OCI-M1 (cell line): ENCODE measurements at places on chromosomes 11 and 22.

DNA sequence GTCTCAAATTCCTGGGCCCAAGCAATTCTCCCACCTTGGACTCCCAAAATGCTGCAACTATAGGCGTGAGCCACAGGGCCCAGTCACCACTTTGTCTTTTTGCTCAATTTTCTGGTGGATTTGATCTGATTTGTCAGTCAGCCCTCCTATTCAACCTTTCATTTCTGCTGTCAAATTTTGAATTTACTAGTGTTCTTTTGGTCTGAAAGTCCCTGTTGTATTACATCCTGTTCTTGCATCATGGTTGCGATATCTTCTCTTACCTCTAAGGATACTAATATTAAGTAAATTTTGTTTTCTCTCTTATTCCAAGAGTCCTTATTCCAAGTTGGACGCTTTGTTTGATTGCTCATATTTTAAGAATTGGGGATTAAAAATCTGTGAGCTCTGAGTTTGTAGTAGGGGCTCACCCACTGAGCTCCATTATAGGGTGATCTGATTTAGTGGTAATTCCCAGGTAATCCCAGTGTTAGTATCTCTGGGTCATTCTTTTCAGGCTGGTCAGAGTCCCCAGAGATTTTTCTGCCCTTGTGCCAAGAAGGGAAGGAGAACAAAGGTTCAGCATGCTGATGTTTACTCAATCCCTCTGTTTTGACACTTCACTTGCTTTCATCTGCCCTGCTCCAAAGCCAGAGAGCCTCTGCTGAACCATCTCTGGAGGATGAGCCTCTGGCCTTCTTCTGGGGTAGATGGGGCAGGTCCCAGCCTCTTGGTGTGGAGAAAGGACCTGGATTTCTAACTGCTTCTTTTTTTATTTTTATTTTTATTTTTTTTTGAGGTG lies 10.0 kb downstream of the UPB1 start:
- DNase-seq: no peak

GRCh38 chr11:91081440-91082043 lies 858.7 kb upstream of the CHORDC1 start:
- peak; percentile 55 for DNase-seq

- no peak for DNase-seq
Measured at GRCh38 chr11:119592642-119593041, 136.4 kb downstream of the NECTIN1 start.

GRCh38 chr22:45911601-45912271 lies 65.2 kb downstream of the WNT7B start:
- DNase-seq: peak; percentile 35

- DNase-seq: no peak
Measured at GRCh38 chr22:40853333-40853732, 3.1 kb downstream of the ST13 start.

DNA sequence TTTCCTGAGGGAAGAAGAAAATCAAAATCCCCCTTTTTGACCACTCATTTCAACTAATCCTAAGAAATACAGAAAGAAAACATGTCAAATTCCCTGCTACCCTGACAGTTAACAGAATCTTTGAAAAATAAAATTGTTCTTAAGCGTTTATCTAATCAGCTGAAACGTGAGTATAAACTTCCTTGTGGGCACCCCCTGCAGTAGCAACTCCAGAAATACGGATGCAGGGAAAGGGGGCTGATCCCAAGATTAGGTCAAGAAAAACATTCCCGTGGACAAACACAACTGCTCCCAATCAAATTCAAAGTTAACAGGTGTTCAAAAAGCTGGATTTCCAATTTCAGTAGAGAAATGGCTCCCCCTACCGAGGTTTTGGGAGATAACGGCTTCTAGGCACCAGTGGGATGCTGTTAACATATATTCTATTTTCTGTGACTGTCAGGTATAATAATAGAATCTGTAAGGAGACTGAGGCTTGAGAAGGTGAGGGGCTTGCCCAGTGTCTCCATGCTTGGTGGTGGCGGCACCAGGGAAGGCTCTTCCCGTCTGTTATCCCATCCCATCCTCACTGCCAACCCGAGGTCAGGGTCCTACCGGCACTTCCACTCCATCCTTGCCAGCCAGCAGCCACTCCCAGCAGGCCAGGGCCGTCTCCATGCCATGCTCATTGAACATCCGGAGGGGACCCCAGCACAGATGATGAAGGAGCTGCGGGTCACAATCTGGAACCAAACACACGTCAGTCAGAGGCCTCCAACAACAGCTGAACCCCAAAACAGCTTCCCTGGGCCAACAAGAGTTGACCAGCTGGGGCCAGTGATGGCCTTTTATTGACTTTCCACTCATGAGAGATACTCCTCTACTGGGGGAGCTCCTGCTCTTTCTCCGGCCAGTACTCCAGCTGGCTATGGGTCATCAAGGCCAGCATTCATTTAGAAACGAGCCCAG lies 32.0 kb upstream of the SERPIND1 start:
- DNase-seq: peak; percentile 75

DNA sequence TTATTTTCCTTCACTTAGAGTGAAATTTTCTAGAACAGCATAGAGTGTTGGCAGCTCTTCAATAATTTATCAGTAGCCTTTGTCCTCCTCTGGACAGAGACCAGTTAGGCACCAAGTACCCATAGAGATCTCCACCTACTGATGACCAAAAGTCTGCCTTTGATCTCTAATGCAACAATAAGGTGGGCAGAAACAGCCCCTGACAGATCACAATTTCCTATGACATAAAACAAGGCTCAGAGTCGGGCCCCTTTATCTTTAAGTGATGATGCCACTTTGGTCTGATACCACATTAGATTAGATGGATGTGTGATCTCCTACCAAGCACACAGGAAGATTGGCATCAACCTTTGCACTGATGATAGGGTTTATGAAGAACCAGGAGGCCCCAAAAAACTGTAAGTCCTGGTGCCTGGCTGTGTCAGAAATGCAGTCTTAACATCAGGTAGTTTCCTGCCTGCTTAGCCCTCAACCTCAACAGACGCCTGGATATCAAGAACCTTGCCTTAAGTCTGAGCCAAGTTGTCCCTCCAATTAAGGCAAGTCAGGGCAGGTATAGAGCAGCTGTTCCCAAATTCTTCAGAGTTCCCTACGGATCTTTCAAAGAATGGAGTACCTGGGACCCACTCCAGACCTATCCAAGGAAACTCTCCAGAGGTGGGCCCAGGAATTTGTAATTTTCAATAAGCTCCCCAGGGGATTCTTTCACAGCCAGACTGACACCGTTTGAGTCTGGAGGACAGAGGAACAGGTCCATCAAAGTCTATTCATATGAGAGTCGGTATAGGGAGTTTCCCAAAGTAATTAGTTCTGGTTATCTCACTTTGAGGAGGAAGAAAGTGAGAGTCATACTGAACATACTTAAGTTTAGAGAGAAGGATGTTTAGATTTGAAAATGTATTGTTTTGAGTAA lies 30.6 kb upstream of the TMPRSS4 start:
- peak; percentile 35 for DNase-seq

- peak; percentile 95 for DNase-seq
Measured at GRCh38 chr22:49657275-49657973, 170.2 kb downstream of the BRD1 start.

GRCh38 chr11:118265954-118266353 lies 1.9 kb upstream of the MPZL2 start:
- no peak for DNase-seq

DNA sequence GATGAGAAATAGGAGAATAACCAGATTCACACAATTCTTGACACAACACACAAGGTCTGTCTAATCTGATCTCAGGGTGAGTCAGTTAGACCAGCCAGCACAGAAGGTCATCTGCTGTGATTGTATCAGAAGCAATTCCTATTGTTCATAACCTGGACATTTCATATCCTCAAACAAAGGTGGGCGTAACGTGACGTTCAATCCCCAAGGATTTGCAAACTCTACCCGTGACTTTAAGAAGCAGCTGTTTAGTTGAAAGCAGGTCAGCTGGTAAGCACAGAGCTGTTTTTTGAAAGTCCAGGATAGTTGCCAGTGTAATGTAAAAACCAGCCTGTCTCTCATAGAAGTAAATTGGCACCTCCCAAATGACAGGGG lies 385.1 kb downstream of the DCDC1 start:
- DNase-seq: no peak

DNA sequence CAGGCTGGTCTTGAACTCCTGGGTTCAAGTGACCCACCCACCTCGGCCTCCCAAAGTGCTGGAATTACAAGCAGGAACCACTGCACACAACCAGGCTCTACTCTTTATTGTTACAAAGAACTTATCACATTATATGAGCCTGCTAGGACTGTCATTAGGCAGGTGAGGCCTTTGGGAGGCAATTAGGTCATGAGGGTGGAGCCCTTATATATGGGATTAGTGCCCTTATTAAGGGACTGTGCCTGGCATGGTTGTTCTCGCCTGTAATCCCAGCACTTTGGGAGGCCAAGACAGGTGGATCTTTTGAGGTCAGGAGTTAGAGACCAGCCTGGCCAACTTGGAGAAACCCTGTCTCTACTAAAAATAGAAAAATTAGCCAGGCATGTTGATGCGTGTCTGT lies 10.5 kb upstream of the PSMC3 start:
- no peak for DNase-seq

DNA sequence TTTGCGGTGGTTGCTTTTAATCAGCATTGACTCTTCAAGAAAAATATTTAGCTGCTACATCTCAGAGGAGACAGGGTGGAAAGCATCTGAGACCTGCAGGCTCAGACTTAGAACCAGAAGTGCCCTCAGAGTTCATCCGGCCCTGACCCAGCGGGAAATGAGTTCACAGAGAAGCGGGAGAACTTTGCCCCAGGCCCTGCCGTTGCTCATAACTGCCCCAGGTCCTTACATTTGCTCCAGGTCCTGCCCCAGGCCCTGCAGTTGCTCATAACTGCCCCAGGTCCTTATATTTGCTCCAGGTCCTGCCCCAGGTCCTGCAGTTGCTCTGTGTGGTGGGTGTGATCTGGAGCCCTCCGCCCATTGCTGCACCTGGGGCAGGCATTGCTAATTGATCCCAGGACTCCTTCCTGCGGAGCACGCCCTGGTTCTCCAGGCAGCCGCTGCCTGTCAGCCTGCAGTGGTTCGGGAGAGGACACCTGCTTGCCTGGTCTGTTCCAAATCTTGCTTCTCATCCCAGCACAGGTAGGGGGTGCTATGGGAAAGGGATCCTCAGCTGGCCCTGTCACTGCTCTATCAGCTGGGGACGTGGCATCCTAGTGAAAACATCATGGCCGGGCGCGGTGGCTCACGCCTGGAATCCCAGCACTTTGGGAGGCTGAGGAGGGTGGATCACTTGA lies 58.1 kb upstream of the PPP6R3 start:
- DNase-seq: no peak

GRCh38 chr11:44468345-44468988 lies 97.0 kb upstream of the CD82 start:
- no peak for DNase-seq

DNA sequence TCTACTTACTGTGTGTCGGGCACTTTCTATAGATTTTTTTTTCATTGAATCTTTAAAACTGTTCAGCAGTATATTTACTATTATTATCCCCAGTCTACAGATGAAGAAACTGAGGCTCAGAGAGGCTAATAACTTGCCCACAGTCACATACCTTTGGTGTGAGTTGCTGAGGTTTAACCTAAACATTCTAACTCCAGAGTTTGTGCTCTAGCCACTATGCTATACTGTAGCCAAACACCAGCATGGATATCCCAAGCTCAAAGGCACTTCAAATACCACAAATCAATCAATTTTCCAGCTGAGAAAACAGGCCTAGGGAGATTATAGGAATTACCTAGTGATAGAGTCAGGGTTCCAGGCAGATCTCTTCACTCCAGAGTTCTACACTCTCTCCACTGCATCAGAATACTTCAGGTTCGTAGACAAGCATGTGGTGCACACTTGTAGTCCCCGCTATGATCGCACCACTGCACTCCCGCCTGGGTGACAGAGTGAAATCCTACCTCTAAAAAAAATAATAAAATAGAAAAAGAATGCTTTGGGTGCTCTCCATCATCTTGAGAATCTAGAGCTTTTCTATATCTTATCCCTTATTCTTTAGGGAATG lies 20.4 kb upstream of the UPB1 start:
- DNase-seq: no peak

- no peak for DNase-seq
Measured at GRCh38 chr11:5620651-5621521, 3.9 kb upstream of the TRIM34 start.

- DNase-seq: no peak
Measured at GRCh38 chr11:74860743-74861142, 88.1 kb downstream of the XRRA1 start.

DNA sequence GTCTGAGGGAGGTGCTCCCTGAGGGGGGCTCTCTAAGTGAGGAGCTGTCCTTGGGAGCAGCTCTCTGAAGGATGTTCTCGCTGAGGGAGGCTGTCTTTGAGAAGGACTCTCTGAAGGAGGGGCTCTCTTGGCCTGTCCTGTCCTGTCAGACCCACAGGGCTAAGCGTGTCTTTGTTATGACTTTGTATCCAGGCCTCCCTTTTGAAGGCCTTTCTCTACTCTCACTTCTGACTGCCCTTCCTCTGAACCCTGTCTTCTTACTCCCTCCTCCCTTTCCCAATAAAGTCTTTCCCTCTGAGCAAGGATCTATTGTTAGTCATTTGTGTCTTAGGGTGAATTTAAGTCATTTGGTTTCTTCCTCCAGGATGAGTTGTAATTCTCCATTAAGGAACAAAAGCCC lies 330.1 kb upstream of the PLET1 start:
- no peak for DNase-seq
